NCI-H187 treated with DMSO at 0.1 percent for 48 hours (cell line): ENCODE measurements at places on chromosomes 16 and 17.

- no peak for DNase-seq
Measured at GRCh38 chr17:42563950-42564349, 2.0 kb downstream of the COASY start.

DNA sequence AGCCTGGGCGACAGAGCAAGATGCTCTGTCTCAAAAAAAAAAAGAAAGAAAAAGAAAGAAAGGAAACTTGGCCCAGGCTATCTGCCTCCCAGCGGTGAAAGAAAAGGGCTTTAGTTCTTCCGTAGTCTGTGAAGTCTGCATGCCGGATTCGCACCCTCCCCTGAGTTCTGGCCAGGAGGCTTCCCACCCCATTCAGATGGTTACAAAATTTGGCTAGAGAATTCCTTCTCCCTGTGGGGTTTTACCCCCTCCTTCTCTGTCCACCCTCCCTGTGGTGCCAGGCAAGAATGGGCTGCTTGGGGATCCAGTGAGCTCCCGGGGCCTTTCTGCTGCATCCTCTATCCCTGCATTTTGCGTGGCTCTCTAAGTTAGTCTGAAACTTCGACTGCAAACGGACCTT is 37.8 kb downstream of the PAFAH1B1 start:
- DNase-seq = no peak

DNA sequence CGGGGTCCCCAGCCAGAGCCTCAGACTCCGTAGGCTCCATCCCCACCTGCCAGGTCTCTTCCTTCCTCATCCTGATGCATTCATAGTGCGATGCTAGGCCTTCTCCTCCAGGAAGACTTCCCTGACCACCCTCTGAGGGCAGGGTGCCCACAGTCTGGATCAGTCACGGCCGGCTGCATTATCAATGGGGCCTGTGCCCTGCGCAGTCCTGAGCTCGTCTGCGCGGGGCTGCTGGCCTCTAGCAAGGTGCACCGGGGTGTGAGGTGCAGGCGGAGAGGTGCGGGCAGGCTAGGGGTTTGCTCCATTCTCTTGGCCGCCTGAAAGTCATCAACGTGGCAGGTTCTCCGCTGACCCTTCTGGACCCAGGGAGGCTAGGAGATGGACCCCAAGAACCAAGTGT is 56.9 kb upstream of the ACSF3 start:
- no peak for DNase-seq

GRCh38 chr17:2090804-2091534 is 36.1 kb downstream of the HIC1 start:
- no peak for DNase-seq

DNA sequence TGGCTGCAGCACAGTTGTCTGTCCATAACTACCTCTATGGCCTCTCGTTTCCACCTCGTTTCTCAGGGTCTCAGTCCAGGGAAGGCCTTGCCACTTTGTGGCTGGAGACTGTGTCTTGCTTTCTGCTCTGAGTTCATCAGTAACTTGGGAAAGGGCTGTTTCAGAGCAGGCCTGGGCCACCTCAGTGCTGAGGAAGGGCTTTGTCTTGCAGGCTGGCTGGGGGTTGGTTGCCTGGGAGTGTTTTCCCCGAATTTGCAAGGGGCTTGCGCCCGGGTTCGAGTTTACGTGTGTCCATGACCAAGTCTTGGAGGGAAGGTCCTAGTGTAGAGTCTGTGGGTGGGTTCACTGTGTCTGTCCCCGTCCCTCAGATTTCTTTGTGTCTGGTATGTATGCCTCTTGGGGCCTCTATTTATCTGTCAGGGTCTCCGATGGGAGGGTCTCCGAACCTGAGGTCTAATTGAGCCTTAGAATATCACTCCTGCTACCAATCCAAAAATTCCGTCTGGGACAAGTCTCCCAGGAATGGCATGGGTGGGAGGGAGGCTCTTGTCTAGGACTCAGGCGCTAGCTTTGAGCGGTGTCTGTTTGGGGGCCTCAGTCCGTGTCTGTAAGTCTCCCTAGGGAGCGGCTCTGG is 594 bp upstream of the TGFB1I1 start:
- DNase-seq = no peak

- DNase-seq = no peak
Measured at GRCh38 chr17:31508288-31509094, 117.0 kb downstream of the RAB11FIP4 start.

- DNase-seq = no peak
Measured at GRCh38 chr17:76240461-76241203, at the start of gene RNF157. TSS of gene RNF157 (minus strand) at chr17:76240493. CDS start at chr17:76240240, 253 bp downstream.

DNA sequence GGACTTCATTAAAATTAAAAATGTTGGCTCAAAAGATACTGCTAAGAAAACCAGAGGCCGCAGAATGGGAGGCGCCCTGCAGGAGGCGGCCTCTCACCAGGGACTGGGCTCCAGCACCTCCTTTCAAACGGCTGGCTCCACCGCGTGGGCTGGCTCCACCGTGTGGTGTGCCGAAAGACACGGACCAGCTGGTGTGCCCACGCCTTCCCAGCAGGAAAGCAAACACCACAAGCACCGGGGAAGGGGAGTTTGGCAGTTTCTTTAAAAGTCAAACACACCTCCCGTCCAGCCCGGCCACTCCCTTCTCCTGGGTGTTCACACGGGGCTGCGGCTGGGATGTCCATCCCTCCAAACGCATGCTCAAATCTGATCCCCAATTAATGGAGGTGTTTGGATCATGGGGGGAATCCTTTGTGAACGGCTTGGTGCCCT is 13.9 kb downstream of the HAGH start:
- DNase-seq = no peak

- no peak for DNase-seq
Measured at GRCh38 chr17:62854098-62854680, 46.1 kb upstream of the MARCHF10 start.

DNA sequence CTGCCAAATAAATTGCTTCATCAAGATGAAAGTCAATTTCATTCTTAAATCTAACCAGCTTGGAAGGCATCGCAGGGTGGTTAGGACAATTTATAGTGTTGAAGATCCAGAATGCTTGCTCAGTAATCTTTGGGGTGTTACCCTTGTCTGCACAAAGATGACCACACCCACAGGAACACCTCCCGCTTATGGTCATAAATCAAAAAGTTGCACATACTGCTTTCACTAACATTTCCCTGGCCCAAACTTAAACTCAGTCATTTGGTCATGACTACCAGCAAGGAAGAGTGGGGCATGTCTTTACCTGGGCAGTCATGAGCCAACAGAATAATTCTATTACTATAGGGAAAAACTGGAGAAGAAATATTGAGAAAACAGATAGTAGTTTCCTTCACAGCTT is 57.6 kb upstream of the KIF2B start:
- DNase-seq = no peak

- DNase-seq = no peak
Measured at GRCh38 chr16:13988038-13988437, 68.1 kb downstream of the ERCC4 start.

- no peak for DNase-seq
Measured at GRCh38 chr17:40577611-40578065, 12.4 kb upstream of the CCR7 start.

GRCh38 chr16:21703589-21704174 is 39.9 kb downstream of the OTOA start:
- no peak for DNase-seq

DNA sequence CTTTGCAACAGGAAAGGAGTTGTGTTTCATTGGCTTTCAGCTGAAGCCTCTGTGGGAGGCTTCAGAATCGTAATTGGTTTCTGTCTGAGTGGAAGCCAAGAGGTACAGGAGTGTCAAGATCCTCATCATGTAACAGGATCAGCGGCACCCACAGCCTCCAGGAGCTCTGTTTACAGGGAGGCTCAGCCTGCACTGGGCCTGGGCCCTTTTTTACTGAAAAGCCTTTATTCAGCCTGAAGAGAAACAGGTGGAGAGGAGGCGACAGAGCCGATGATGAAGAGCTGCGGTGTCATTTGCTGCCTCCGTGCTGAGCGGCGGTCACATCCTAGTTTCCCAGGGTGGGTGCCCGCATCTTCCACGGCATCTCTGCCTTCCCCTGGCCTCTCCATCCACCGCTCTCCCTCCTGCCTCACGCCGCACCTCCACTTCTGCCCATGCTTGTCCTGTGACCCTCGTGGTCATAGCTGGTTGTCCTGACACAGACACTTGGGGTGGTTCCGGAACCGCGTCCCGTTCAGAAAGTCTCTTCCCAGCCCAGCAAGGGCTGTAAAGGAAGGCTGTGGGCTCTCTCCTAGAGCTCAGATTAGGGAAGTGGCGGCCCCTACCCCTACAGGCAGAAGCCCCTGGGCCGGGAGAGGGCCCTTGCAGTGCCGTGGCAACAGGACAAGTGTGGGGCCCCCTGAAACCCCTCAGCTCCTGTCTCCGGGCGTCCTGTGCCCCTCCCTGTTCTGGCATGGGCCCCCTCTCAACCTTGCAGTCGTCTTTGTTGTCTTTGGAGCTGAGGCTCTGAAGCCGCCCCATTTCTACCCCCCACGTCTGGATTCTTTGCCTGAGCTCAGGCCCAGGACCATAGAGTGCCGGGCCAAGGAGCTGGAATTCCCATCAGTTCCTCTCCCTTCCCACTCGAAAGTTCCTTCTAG is 53.9 kb upstream of the CHMP6 start:
- no peak for DNase-seq

DNA sequence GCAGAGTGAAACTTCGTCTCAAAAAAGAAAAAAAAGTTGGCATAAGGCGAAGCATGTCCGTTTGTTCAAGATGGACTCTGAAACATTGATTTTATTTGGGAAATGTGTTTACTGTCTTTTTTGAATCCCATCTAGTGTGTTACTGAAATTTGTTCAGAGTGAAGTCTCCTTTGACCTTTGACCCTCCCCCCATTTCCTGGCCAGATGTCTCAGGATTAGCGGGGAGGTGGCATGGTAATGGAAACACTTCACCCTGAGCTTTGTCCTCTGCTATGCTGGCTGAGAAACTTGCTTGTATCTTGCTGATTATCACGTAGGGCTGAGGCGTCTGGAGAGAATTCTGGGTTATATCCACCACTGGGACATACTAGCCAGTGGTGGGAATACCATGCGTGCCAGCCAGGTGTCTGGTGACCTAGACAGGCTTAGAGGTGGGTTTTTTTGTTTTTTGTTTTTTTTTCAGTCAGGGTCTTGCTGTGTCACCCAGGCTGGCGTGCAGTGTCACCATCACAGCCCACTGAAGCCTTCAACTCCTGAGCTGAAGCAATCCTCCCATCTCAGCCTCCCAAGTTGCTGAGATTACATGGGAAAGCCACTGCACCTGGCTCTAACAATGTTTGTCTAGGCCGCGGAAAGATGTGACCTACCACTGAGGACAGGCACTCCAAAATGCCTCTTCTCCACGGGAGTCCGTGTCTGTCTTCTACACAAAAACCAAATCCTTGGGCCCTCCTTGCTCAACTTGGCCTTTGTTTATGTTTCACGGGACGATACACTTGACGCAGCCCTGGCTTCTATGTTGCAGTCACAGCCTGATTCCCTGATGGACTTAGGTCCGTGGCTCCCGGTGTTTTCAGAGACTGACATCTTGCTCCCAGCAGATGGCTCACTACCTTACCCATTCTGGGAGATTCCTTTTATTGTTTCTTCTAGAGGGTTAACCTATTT is 6.6 kb upstream of the GALK1 start:
- DNase-seq = no peak

- no peak for DNase-seq
Measured at GRCh38 chr16:51540259-51540658, 389.2 kb upstream of the SALL1 start.

- DNase-seq = no peak
Measured at GRCh38 chr16:53949715-53950410, 245.9 kb downstream of the FTO start.

DNA sequence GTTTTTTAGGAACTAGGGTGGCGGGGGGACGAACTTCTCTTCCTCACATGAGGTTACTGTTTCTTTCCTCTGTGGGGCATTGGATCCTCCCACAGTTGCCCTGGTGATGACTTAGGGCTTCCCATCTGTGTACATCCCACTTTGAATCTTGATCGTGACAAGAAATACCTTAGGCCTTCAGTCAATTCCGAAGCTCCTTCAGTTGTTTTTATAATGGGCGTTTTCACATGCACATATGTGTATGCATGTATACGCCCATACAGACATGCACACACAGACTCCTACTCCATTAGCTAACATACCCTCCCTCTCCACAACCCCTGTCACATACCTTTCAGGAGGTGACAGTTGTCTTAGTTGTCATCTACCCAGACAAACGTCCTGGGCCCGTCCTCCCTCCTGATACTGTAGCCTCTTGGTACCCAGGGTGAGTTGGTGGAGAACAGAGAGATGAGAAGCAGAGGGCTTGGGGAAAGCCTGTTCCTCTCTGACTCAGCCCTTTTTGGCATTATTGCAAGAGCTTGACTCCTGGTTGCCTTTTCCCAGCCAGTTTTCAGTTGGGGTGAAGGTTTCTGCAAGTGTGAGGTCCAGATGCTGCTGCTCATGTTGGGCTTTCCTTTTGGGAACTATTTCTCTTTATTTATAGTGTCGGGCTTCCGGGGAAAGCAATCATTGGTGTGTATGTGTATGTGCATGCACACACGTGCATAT is 2.2 kb upstream of the AOC2 start:
- DNase-seq = no peak

DNA sequence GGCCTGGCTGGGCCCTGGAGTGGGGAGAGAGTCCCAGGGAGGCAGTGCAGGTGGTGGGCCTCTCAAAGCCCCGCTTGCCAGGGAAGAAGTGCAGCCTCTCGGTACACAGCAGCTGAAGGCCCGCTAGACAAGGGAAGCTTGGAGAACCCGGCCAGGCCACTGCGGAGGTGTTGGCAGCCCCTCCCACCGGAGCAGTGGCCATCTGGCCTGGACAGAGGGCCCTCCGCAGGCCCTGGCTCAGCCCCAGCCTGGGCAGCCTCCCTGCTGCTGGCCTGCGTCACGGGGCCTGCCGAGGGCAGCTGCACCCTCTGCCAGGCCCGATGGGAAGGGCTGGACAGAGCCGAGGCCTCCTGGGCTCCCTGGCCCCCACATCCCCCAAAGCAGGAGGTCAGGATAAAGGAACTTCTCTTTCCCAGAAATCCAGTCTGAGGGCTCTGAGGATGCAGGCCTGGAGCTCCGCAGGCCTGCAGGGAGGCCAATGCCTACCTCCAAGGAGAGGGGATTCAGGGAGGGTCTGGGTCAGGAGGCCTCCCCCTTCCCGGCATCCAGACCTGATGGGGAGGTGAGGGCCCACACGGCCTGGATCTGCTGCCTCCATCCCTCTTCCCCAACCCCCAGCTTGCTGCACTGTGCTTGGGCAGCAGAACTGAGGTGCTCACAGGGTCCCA is 4.3 kb downstream of the SPPL2C start:
- DNase-seq = no peak

GRCh38 chr16:67561501-67561823 is 864 bp upstream of the CTCF start:
- DNase-seq = no peak

GRCh38 chr17:31216031-31216751 is 80.8 kb downstream of the OMG start:
- DNase-seq = no peak

DNA sequence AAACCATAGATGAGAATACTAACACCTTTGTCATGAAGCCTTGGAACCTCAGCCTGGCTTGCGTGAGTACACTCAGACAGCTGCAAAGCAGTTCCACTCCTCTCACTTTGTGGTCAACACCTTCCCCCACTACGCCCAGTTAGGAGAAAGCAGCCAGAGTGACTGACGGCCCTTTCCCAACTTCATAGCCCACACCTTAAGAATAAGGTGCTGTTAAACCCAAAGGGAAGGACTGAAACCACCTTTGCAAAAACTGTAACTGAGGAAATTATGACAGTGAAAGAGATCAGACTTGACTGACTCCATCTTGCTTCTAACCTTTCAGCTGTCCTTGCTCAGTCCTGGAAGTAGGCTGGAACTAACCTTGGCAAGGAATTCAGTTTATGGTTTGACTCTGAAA is 13.7 kb downstream of the N4BP1 start:
- no peak for DNase-seq
